ENCODE measurements at places on chromosomes 16 and 17. TPM values are rescaled to one million over a fixed set of nuclear protein-coding genes. Genes with fewer than 3 reads are reported as not detected.

- no peak overlapping the region for H3K4me3 ChIP-seq
- no peak for DNase-seq
- H3K27me3 ChIP-seq, result peaks cover 6% of the 10 kb centered on the region
These were observed 2448.7 kb downstream of the TP53TG3F start for GRCh38 chr16:35908152-35908551.

DNA sequence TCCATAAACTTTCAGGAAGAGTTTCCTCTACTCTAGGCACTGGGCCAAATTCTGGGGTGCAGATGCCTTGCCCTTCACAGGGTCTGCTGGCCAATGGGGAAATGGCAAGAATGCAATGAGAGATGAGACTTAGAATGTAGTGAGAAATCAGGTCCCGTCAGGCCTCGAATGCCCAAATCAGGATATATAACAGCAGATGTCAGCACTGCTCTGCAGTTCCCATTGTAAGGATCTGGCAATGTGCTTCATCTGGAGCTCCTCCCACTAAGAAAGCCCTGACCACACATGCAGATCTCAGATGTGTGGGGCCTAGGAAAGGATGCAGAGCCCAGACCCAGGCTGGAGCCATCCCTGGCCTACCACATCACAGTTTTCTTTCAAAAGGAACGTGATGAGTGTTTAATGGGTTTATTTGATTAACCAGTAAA is 13.9 kb upstream of the LPCAT2 start:
- no peaks in the 10 kb centered on the region for H3K36me3 ChIP-seq
- no peak for DNase-seq
- no peaks in the 10 kb centered on the region for H3K4me1 ChIP-seq
- no peak overlapping the region for H3K4me3 ChIP-seq
- H3K27ac ChIP-seq, result no peak overlapping the region

GRCh38 chr16:64983963-64984362 is 137.9 kb downstream of the CDH11 start:
- H3K27ac ChIP-seq, result no peak overlapping the region
- H3K4me3 ChIP-seq, result no peak overlapping the region

DNA sequence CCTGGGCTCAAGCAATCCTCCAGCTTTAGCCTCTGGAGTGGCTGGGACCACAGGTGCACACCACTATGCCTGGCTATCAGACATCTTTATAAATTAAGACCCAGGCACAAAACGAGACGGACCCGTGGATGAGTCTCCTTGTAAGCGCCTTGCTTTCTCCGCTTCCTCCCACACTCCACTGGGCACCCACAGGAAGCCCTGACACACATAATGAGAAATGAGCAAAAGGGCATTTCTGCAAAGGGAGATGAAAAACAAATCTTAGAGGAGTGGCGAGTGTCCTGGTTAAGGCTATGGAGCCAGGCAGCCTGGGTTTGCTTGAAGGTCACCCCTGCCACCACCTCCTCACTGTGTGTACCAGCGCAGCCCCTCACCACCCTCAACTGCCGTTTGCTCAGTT is 56.3 kb downstream of the XYLT1 start:
- DNase-seq, result peak; percentile 9
- H3K27ac ChIP-seq, result peak overlapping the region; percentile 70
- H3K27me3 ChIP-seq, result no peaks in the 10 kb centered on the region
- peaks cover 63% of the 10 kb centered on the region for H3K4me1 ChIP-seq
- peaks cover 7% of the 10 kb centered on the region for H3K36me3 ChIP-seq

DNA sequence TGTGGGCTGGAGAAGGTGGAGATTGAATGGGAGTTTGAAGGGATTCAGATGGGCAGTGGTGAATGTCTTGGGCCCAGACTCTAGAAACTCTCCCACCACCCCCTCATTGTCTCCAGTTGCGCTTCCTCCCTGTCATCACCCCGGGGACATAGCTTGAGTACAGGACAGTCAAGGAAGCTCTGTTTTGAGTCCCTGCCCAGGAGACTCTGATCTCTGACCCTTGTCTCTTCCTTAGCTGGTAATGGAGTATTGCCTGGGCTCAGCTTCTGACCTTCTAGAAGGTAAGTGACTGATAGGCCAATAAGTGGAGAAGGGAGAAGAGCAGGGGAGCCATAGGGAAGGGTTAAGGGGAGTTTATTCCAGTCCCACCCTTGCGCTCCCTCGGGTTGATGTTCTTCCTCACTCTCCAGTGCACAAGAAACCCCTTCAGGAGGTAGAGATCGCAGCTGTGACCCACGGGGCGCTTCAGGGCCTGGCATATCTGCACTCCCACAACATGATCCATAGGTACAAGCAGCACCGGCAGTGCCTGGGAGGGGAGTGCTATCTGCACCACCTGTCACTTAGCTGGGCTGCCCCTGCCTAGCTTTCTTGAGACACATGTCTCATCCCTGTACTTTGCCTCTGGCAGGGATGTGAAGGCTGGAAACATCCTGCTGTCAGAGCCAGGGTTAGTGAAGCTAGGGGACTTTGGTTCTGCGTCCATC is 5.0 kb downstream of the TAOK2 start:
- peaks cover 4% of the 10 kb centered on the region for H3K36me3 ChIP-seq
- H3K27ac ChIP-seq, result no peak overlapping the region
- DNase-seq, result no peak
- no peak overlapping the region for H3K4me3 ChIP-seq
- H3K27me3 ChIP-seq, result peaks cover 3% of the 10 kb centered on the region
- H3K4me1 ChIP-seq, result peaks cover 36% of the 10 kb centered on the region

DNA sequence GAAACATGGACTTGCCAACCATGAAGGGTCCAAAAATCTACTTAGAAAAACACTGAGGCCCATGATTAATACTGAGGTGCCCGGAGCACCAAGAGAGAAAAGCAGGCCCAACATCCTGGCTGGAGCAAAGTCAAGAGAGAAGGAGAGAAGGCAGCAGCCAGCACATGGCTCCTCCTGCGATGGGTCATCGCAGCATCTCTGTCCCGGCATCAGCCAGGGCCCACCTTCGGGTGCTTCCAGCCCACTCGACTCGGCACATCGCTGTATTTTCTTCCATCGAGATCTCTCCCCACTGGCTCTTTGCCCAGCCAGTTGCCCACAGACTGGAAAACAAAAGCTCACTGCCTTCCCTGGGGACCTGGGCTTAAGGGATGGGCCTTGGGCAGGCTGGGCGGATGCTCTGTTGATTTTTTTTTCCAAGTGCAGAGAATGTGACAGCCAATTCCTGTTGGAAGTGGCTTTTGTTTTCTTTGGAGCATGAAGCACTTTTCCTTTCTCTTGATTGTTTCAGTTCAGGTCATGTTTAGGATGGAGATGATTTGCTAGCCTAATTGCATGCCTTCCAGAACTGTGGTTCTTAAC is 58.1 kb downstream of the CYB5B start:
- no peak overlapping the region for H3K4me3 ChIP-seq
- no peaks in the 10 kb centered on the region for H3K4me1 ChIP-seq
- H3K27me3 ChIP-seq, result no peaks in the 10 kb centered on the region
- no peak overlapping the region for H3K27ac ChIP-seq
- no peak for DNase-seq

- H3K36me3 ChIP-seq, result no peaks in the 10 kb centered on the region
- H3K27me3 ChIP-seq, result peaks cover 9% of the 10 kb centered on the region
- H3K27ac ChIP-seq, result no peak overlapping the region
- no peak overlapping the region for H3K4me3 ChIP-seq
These were observed 217.5 kb upstream of the DYNLRB2 start for GRCh38 chr16:80323187-80323807.

GRCh38 chr17:3923466-3924190 is 7.4 kb upstream of the P2RX1 start:
- no peak for DNase-seq
- peaks cover 7% of the 10 kb centered on the region for H3K36me3 ChIP-seq
- H3K4me3 ChIP-seq, result no peak overlapping the region
- H3K4me1 ChIP-seq, result no peaks in the 10 kb centered on the region
- no peak overlapping the region for H3K27ac ChIP-seq

ATF7IP2 gene
- polyA plus RNA-seq, result 118 TPM

C16orf89 gene
- not detected for polyA plus RNA-seq

CDC6 gene
- polyA plus RNA-seq, result 1.5 TPM

CMTM4 gene
- polyA plus RNA-seq, result not detected

TMEM238L gene
- not detected for polyA plus RNA-seq

NPB gene
- polyA plus RNA-seq, result not detected
